Mesenteric fat pad (tissue), 1 donor: ENCODE measurements at places on chromosomes 16 and 17. TPM values are rescaled to one million over a fixed set of nuclear protein-coding genes. Genes with fewer than 3 reads are reported as not detected.

DHRS7C gene
- not detected for total RNA-seq

DNA sequence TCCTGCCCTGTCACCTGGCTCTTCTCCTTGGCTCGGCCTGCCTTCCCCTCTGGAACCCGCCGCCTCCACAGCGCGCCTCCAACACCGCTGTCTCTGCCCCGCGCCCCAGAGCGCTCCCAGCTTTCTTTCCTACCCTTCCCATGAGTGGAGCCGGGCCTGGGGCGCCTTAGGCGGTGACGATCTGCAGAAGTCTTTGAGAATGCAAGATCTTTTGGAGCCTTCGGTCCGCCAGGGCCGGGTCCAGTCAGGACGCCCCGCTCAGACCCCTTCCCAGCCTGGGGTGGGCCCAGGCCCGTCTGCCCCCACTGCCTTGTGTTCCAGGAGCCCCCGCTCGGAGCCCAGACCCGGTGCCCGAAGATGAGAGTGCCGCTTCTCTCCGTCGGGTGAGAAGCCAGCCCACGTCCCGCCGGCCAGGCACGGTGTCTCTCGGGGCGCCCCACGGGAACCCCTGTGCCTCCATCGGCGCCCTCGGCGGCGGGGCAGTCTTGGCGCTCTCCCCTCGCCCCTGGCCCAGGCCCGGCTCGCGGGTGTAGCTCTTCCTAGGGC is 40.0 kb downstream of the MRM1 start:
- DNase-seq = no peak

KREMEN2 gene
- total RNA-seq = not detected

KRTAP4-3 gene
- not detected for total RNA-seq

CSH2 gene
- not detected for total RNA-seq

DNA sequence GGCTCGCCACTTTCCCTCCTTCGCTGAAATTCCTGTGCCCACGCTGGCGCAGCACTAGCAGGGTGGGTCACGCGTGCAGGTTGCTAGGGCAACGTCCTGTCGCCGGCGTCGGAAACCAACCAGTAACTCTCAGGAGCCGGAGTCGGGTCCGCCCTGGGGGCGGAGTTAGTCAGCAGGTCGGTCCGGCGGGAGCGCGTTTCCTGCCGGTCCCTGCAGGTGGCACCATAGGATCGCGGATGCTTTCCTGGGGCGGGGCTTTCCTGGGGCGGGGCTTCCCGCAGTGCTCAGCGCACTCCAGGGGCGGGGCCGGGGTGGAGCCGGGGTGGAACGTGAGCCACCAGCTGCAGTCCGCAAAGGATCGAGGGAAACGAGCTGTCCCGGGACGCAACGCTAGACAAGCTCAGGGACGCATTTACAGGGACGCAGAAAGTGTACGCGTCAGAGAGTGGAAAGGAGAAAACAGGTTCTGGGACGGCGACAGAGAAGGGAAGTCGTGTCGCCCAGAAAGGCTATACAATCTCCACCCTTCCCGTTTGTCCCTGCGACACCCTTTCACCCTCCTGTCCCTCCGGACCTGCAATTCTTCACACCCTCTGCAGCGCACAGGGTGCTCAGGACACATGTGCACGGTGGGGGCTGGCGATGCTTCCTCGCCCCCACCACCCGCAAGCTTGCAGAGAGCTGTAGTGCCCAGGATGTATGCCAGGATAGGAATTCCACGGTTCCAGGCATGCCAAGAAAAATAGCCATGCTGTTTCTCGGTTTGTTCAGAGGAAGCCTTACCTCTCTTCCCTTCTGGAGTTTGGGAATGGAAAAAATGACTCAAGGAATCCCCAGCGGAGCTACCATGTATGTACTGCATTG is 12.3 kb downstream of the COPZ2 start:
- peak; percentile 99 for DNase-seq

- no peak for DNase-seq
Observed at GRCh38 chr16:57470711-57471110, 8.2 kb downstream of the POLR2C start.

STX1B gene
- total RNA-seq = 1.5 TPM

DNA sequence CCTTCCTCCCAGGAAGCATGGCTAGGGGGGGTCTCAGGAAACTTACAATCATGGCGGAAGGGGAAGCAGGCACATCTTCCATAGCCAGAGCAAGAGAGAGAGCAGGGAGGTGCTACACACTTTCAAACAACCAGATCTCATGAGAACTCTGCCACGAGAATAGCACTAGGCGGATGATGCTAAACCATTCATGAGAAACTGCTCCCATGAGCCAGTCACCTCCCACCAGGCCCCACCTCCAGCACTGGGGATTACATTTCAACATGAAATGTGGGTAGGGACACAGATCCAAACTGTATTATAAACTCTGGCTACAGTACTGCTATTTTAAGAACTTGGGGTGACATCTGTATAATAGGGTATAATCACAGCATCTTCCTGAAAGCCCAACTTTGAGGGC is 83.1 kb upstream of the CACNG5 start:
- no peak for DNase-seq

GRCh38 chr17:19317359-19318095 is 45.0 kb downstream of the B9D1 start:
- DNase-seq = no peak

- no peak for DNase-seq
Observed at GRCh38 chr17:28182559-28182958, 136.4 kb upstream of the TMEM97 start.

GRCh38 chr17:58092797-58093385 is 9.7 kb downstream of the DYNLL2 start:
- no peak for DNase-seq

RNF222 gene
- total RNA-seq = not detected

- DNase-seq = no peak
Observed at GRCh38 chr17:67629971-67630320, 87.8 kb upstream of the NOL11 start.

- no peak for DNase-seq
Observed at GRCh38 chr17:1552932-1553331, 9.7 kb downstream of the PITPNA start.

CHST6 gene
- total RNA-seq = 0.16 TPM

DNA sequence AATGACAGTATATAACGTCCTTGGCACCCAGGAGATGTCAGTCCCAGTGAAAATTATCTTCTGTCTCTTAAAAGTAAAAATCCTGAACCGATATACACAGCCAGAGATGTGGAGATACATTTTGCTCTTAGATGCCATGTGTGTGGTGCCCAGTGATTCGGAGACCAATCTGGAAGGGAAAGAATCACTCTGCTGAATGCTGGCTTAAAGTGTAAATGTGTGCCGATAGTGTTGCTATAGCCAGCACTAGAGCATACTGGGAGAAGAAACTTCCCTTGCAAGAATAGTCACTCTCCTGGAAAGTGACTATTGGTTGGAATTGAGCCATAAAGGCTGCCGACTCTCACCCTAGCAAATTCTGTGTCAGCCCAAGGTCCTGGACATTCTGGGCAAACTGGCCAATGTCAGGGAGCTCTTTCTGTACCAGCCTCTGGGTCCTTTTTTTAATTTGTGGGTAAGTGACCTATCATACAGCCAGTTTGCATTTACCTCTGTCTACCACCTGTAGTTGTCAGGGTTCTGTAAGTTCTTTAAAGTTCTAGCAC is 44.2 kb upstream of the HNF1B start:
- DNase-seq = no peak

DNA sequence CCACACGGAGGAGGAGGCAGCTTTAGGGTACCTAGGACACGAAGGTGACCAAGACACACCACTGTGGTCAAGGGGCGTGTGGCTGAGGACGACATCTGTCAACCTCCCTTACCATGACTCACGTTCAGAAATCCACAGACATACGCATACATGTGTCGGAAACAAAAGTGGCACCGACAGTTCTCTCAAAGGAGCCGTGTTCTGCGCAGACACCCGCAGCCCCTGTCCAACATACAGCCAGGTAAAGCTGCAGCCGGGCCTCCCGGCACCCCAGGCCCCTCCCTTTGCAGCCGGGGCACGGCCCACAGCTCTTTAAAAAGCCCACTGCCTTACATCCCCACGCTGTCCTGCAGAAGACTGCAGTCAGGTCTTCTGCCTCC is 40.5 kb upstream of the KLHDC4 start:
- no peak for DNase-seq

DNA sequence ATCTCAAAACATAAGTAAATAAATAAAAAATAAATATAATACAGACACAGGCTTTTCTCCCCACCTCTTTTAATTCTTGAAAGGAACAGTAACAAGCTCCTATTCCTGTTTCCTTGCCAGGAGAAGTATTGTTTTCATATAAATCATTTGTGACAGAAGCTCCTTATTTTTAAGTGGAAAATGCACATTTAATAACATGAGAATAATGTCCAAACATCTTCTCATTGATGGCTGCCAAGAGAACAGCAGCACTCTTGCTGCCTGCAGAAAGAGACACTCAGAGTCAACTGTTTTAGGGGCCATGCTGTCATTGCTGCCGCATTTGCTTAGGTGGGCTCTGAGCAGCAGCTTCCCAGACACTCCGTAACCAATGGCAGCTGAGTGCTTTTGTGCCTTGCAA is 580.1 kb downstream of the WWOX start:
- no peak for DNase-seq

DNA sequence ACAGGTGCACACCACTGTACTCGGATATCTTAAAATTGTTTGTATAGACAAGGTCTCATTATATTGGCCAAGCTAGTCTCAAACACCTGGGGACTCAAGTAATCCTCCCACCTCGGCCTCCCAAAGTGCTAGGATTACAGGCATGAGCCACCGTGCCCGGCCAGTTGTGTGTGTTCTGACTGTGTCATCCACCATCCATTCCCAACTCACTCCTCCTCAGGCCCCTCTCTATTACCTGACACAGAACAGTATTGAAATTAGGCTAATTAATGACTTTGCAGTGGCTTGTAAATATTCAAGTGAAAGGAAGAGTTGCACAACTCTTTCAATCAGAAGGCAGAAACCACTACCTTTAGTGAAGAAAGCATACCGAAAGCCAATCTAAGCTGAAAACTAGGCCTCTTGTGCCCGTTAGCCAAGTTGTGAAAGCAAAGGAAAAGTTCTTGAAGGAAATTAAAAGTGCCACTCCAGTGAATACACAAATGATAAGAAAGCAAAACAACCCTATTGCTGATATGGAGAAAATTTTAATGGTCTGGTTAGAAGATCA is 28.7 kb downstream of the GOSR1 start:
- no peak for DNase-seq

MON1B gene
- 43.9 TPM for total RNA-seq

GRCh38 chr17:58279016-58279711 is 1.6 kb downstream of the MPO start:
- DNase-seq = peak; percentile 89

- no peak for DNase-seq
Observed at GRCh38 chr17:36824678-36825101, 112.6 kb upstream of the LHX1 start.

- DNase-seq = peak; percentile 93
Observed at GRCh38 chr17:50944054-50944901, 78.1 kb upstream of the TOB1 start.
